ENCODE measurements at places on chromosomes 5 and 9. TPM values are rescaled to one million over a fixed set of nuclear protein-coding genes. Genes with fewer than 3 reads are reported as not detected.

Gene SHOC1
- total RNA-seq, result 0.15 TPM

Gene IFNA21
- not detected for total RNA-seq

Gene IRX2
- total RNA-seq, result 0.27 TPM

Gene BTNL3
- total RNA-seq, result not detected
